ENCODE measurements at places on chromosomes 2 and 18.

GRCh38 chr18:24502667-24503523, 42.5 kb downstream of the HRH4 start:
- no peak for DNase-seq

GRCh38 chr2:174716785-174717184, 47.5 kb downstream of the CHRNA1 start:
- no peak for DNase-seq

DNA sequence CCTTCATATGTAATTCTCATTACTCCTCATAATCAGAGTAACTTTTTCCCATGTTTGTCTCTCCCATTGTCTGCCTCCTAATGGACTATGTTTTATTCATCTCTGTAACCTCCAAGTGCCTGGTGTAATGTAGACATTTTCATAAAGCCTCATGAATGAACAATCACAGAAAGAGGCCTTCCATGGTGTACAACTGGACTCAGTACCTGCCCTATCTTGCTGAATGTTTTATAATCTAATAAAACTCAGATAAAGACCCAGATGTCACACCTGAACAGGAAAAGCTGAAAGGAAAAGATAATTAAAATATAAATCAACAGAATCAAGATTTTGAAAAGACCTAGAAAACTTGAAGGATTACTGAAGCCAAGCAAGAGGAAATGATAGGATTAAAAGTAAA, 36.7 kb downstream of the RAB1A start:
- no peak for DNase-seq

GRCh38 chr2:159114835-159115234, 146.4 kb downstream of the TANC1 start:
- no peak for DNase-seq

GRCh38 chr2:212960336-212960735, 191.1 kb downstream of the IKZF2 start:
- DNase-seq = no peak

DNA sequence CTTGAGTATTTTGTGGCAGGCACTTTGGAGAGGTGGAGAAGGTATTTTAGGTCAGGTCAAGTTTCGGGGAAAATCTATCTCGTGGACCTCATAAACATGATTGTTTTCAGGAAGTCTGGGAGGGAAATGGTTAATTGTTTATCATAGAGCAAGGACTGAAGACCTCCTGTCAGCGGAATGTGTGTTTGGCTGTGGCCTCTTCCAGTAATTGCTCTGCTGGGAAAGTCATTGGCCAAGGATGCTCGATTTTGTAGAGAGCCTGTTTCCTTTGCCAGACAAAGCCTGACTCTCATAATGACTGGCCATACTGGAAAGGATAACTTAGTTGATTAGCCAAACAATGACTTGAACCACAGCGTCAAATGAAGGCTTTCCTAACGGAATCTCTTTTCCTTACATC, 30.0 kb downstream of the IL1R2 start:
- no peak for DNase-seq

- no peak for DNase-seq
Measured at GRCh38 chr2:161177969-161178368, 17.7 kb downstream of the TANK start.

Data from activated naive CD8-positive, alpha-beta T cell treated with anti-CD3 and anti-CD28 coated beads, Interleukin-2, amount 50 U/mL, for 24 hours (primary cell).